ENCODE measurements at places on chromosomes 2 and 18.

GRCh38 chr2:10901160-10901939, 10.4 kb upstream of the KCNF1 start:
- DNase-seq: peak; percentile 93

GRCh38 chr2:162113776-162114168, 38.3 kb downstream of the GCG start:
- DNase-seq: peak; percentile 88

- no peak for DNase-seq
These were observed 26.6 kb downstream of the LRRFIP1 start for GRCh38 chr2:237653776-237654558.

DNA sequence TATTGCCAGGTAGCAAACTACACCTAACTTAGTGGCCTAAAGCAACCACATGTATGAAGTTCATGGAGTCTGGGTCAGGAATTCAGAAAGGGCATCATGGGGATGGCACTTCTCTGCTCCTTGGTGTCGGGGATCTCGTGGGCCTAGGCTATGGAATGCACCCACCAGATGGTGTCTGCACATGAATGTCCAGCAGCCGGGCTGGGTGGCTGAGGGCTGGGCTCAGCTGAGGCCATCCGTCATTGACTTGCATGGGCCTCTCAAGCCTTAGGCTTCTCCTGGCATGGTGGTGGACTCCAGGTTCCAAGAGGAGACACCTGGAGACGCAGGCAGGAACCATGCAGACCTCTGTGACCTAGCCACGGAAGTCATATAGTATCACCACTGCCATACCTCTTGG, 26.0 kb upstream of the RPL31 start:
- no peak for DNase-seq

DNA sequence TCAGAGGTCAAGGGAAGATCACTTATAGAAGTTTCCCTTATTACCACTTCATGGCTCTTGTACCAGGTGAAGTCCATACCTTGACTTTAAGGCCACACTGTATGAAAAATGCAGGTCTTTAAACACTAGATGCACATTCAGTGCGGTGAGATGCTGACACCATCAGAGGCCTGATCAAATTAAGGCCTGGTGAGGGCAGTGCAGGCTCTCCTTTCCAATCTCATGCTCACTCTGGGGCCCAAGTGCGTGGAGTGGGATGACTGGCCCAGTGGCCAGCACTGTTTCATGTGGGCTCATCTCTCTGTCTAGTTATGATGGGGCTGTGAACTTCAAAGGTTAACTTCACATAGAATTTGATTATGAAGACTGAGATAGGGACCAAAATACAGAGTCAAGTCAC, 281.1 kb downstream of the SLC4A3 start:
- no peak for DNase-seq

DNA sequence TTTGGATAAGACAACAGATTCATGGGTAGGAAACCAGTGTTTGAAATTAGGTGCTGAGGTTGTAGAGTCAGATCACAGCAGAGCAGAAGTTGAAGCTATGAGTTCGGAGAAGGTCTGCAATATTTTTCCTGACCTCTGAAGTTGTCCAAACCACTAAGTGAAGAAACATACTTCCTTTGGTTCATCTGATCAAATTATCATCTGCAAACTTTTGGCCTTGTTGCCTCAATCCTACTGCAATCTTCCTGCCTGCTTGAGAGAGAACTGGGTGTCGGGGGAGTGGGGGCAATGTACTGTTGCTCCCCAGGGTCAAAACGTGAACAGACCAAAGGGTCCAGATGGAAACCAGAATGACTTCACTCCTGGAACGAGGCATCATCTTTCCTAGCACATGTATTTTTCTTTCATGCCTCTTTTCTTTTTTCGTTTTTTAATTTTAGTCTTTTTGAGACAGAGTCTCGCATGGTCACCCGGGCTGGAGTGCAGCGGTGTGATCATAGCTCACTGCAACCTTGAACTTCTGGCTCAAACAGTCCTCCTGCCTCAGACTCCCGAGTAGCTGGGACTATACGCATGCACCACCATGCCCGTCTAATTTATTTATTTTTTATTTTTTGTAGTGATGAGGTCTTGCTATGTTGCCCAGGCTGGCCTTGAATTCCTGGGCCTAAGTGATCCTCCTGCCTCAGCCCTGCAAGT, 42.7 kb downstream of the RAB31 start:
- no peak for DNase-seq

DNA sequence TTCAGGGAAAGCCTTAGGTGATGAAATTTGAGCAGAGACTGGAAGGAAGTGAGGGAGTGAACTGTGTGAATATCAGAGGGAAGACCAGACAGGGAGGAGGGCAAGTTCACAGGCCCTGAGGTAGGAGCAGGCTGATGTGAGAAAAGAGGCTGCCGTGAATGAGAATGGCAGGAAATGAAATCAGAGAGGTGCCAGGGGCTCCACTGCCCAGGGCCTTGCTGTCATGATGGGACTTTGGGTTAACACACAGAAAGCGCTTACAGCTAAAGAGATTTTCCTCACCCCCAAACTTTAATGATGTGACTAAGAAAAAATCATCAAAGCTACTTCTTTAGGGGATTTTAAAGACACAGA, 53.8 kb downstream of the MARCHF4 start:
- no peak for DNase-seq

DNA sequence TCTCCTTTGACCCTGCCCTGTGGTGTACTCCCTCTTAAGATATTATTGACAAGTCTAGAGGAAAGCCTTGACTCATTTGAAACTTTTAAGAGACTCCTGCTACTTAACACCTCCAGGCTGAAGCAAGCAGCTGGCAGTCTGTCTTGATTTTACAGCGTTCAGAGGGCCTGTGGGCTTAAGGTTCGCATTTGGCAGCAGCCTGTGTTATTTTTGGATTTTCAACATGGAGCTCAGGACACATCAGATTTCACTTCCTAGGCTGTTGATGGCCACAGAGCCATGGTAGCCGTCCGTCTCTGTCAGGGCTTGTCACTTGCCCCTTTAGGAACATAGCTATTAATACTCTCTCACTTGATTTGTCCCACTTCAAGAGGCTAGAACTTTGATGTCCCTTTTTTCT, 73.6 kb downstream of the VWA3B start:
- DNase-seq: no peak

GRCh38 chr18:49994410-49994809, 181.1 kb upstream of the ACAA2 start:
- DNase-seq: no peak

DNA sequence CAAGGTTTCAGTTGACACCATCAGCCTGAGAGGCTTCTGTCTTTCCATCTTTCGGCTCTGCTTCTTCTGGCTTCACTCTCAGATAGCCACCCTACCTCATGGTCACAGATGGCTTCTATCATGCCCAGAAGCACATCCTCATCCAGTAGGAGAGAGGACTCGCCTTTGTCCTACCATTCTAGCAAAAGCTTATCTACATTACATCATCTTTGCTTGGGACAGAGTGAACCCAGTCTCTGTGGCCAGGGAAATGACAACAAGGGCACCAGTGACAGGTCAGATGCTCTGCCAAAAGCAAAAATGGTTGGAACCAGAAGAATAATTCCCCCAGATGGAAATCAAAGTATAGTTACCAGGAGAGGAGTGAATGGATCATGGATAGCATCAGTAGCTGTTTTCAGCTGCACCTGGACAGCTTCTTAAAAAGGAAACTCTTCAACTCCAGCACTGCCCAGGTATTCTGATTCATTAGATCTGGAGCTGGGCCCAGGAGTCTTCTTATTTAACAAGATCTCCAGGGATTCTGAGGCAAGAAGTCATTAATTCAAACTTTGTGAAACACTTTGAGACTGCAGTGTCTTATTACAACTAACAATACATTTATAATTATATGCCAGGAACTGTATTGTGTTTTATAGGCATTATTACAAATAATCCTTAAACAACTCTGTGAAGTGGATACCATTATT, 257.7 kb upstream of the UBE2E3 start:
- peak; percentile 42 for DNase-seq

DNA sequence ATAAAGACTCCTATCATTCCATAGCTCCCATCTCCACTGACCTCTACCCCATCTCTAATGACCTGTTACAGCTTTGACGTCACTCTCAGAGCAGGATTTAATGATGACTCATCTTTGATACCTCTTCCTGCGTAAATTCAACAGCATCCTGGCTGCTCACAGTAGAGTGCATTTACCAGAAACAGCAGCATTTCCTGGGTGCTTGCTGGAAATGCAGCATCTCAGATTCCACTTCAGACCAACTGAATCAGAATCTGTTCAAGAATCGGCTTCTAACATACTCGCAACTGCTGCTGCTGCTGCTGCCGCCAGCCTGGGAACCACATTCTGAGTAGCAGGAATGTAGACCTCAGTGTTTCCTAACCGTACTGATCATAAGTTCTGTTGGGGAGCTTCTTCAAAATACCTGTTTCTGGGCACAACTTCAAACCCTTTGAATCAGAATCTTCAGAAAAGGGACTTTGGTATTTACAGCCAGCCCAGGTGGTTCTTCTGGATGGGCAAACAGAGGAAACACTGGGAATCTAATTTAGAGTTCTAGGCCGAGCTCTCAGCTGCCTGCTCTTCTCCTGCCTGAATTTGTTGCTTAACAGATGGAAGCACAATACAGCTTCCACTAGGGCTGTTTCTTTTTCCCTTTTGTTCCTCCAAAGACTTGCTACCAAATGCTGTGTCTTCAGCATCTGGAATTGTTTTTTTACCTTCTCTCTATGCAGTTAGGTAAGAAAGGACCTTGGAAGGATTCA, 241.4 kb downstream of the NCKAP5 start:
- peak; percentile 19 for DNase-seq

GRCh38 chr18:58046794-58047555, 2.9 kb downstream of the NEDD4L start:
- no peak for DNase-seq

- no peak for DNase-seq
These were observed 89.2 kb upstream of the FAM117B start for GRCh38 chr2:202545523-202545922.

GRCh38 chr2:28490558-28490957, 5.3 kb upstream of the PLB1 start:
- DNase-seq: no peak

- peak; percentile 79 for DNase-seq
These were observed 83.9 kb downstream of the PDK1 start for GRCh38 chr2:172639823-172640222.

DNA sequence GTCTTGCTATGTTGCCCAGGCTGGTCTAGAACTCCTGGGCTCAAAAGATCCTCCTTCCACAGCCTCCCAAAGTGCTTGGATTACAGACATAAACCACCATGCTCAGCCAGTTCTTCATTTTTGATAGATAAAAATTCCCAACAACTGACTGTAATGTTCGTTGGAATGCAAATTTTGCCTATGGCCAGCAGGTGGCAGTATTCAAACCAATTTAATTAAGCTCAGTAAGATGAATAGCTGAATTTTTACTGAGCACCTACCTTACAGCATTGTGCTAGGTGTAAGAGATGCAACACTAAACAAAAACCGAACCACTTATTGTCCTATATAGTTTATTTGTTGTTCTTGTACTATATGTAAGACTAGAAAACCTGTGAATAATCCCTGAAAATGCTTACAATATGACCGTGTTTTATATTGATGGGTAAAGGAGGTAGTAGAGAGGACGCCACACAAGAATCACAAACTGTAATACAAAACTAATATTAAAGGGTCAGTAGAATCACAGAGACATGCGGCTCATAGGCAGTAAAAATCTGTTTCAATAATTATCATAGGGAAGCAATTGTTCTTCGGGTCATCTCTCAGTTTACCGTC, 8.2 kb upstream of the TMEM182 start:
- peak; percentile 66 for DNase-seq

- DNase-seq: peak; percentile 58
These were observed 97.2 kb downstream of the SEPTIN10 start for GRCh38 chr2:109516445-109517117.

DNA sequence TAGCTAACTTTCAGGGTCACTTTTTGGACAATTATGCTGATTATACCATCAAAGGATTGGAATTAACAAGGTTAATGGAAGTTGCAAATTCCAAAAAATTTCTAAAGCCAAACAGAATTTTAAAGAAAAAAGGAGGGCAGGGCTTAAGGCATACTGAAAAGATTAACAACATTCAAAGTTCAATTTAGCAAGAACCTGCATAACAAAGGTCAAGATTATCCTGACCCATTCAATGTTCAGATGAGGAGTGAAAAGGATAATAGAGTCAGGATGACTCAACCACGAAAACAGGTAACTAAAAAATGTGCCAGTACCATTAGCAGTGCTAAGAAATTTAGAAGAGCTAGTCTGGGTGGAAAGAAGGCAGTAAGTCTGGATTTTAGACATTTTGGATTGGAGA, 139.8 kb upstream of the HNMT start:
- DNase-seq: no peak

DNA sequence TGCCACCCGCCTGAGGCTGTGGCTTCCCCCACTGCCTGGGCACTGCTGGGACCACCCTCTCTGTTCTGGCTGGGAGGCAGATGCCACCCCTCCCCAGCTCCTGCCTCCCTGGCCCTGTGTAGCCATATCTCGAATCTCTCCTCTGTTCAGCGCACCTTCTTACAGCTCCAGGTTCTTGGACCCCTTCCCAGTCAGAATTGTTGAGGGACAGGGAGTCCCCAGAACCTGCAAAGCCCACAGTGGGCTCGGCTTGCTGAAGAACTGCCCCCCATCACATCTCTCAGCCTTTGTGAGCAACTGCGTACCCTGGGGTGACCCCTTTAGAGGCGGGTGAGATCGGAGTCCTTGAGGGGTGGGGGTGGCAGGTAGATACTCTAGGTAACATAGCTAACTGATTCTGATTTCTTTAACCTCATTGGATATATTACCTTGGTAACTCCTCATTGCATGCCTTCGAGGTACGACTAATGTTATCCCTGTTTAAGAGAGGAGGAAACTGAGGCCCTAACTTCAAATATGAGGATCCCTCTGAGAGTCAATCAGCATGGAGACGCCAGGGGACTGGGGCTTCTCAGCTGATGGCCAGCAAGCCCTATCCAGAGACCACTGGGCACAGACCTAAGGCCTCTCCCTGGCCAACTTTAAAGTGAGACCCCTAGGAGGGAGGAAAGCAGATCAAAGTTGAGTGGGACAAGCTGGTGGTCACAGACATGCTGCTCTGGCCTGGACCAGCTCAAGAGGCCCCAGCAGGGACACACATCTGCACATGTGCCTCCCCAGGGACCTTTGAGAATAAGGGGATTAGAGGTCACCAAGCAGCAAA, 101.3 kb downstream of the CAPN13 start:
- no peak for DNase-seq

GRCh38 chr2:181241366-181241765, 215.8 kb upstream of the ITGA4 start:
- DNase-seq: no peak

DNA sequence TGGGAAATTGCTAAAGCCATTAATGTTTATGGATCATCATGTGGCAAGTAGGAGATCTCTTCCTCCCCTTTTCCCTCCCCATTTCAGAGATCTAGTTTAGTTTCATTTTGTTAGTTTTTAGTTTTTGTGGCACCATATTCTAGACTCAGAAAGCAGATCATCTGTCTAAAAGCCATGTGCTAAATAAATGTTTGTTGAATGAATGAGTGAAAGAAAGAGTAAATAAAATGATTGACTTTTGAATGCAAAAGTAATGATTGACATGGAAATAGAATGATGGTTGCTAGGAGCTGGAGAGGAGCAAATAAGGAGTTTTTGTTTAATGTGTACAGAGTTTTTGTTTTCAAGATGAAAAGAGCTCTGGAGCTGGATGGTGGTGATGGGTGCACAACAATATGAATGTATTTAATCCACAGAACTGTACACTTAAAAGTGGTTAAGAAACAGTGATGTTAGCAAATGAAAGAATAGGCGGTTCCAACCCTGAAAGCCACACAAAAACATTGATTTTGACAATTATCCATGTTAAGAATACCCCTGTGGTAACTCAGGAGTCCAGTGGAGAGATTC, 23.6 kb downstream of the TMEM178A start:
- no peak for DNase-seq

Measured in epithelial cell of esophagus (primary cell).